ENCODE measurements at places on chromosomes 16 and 17.

DNA sequence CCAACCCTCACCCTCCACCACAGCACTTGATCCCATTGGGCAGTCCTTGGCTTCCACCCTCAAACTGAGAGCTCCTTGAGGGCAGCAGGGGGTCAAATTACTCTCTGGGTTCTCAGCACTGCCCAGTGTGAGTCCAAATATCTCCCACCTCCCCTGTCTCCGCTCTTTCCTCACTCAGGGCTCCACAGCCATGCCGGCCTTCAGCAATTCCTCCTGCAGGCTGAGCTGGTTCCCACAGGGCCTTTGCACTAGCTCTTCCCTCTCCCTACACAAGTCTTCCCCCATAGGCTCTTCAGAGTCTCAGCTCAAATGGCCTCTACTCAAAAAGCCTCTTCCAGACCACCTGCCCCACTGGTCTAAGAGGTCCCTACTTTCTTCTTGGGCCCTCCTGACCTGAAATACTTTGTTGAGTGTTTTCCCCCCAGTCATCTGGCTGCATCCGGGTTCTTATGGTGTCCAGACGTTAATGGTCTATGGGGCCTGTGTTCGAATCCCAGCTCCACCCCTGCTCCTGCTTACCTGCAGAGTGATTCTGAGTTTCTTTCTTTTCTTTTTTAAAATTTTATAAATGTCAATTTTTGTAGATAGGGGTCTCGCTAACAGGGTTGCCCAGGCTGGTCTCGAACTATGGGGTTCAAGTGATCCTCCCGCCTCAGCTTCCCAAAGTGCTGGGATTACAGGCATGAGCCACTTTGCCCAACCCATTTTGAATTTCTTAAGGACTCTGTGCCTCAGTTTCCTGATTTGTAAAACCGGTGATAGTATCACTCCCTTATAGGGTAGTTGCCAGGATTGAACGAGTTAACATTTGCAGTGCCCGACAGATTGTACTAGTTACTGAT, 973 bp upstream of the IL4R start:
- no peak for DNase-seq

DNA sequence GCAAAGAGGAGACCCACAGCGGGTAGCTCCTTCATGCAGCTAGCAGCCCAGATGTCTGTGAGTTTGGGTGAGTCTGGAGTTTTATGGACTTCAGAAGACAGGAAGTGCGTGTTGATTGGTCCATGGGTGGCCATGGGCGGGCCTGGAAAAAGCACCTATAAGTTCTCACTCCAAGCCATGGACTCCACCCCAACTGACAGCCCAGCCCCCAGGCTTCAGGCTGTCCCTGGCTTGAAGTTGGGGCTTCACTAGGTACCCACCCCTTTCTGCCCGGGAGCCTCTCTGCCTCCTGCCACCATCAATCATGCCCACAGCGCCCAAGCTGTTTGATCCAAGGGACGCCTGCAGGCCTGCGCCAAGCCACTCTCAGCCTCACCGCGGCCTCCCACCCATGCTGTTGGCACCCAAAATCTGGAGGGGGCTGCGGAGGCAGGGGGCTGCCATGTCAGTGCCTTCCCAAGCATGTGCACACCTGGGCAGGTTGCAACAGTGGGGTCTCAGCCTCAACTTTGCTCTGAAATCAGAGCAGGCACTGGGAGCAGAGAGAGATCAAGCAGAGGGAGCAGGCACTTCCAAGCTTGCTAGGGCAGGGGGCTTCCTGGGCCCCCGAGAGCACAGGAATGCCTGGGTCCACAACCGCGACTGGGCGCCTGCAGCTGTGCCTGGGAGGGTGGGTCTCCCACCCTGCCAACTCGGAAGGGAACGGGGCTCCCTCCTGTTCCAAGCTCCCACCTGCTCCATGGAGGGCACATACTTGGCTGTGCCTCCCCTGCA, 1503.7 kb downstream of the CDH11 start:
- DNase-seq: no peak

- no peak for DNase-seq
Observed at GRCh38 chr17:37750768-37751475, 6.1 kb upstream of the HNF1B start.

GRCh38 chr17:69339937-69340336, 13.0 kb upstream of the ABCA5 start:
- DNase-seq: no peak

- DNase-seq: no peak
Observed at GRCh38 chr17:4634976-4635375, 6.5 kb downstream of the ALOX15 start.

DNA sequence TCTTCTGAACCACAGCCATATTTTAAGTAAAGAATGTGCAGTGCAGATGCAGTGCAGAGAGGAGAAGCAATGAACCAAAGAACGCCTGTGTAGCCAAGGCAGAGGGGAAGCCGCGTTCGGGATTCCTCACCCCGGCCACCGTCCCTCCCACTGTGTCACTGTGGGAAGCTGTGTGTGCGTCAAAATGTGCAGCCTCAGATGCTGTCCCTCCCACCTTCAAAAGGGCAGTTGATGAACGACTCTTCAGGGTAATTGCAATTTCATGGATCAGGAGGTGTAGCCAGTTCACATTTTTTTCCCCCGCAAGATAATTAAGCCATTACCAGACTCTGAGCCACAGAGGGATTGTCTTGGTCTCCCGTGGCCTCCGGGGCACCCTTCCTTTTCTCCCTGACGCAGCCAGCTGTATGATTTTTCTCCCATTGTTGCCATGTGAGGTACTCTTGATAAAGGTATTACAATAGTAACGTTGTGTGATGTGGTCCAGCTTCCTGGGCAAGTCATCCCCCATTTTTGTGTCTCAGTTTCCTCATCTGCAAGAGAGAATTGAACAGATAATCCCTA, 190.0 kb downstream of the FOXL1 start:
- no peak for DNase-seq

GRCh38 chr17:57994436-57994835, 6.4 kb upstream of the VEZF1 start:
- no peak for DNase-seq

GRCh38 chr17:66837885-66838665, 3.2 kb downstream of the CACNG5 start:
- no peak for DNase-seq

GRCh38 chr17:80594431-80595269, 50.0 kb downstream of the RPTOR start:
- DNase-seq: no peak

DNA sequence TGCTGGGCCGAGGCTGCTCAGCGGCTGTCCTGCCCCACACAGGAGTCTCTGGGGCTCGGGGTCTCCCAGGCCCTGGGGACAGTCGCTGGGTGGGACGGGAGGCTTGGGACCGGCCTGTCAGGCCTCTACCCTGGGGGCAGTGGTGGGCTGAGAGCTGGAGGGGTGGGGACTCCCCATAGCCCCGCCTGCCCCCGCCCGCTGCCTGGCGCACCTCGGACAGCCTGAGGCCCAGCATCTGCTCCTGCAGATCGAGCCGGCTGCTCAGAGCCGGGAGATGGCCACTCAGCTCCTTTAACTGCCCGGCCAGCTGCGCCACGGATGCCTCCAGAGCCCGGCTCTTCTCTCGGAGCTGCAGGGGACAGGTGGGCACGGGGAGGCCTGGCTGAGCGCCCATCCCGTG, 6.7 kb downstream of the PERCC1 start:
- no peak for DNase-seq

- DNase-seq: no peak
Observed at GRCh38 chr16:14600164-14600563, 29.9 kb downstream of the PARN start.

GRCh38 chr17:12814718-12815117, 25.4 kb downstream of the ARHGAP44 start:
- DNase-seq: no peak

GRCh38 chr17:44595216-44595775, 38.0 kb downstream of the FZD2 start:
- DNase-seq: no peak

- DNase-seq: no peak
Observed at GRCh38 chr17:82632451-82632850, 15.8 kb downstream of the WDR45B start.

GRCh38 chr17:81473019-81473418, 39.6 kb downstream of the ACTG1 start:
- no peak for DNase-seq

DNA sequence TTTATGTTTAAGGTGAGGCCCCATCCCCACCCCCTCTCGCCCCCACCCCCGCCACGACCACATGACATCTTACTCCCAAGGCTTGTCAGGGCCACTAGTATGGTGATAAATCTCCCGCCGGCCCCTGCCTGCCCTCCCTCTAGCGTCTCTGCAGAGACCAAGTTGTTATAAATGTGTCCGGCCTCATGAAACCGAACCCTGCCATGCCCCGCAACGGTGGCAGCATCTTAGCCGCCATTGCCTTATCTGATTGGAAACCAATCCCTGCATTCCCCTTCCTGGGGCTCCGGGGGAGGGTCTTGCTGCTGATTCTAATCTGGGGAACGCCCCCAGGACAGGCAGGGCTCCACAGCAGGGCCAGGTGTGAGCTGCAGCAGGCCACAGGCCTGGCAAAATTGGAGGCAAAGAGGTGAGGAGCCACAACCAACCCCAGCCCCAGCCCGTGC, 352.4 kb downstream of the C16orf95 start:
- no peak for DNase-seq

GRCh38 chr17:78341559-78342448, 18.1 kb downstream of the SOCS3 start:
- no peak for DNase-seq

GRCh38 chr16:72997141-72997542, 50.8 kb downstream of the ZFHX3 start:
- DNase-seq: no peak

- no peak for DNase-seq
Observed at GRCh38 chr16:17324451-17324850, 146.3 kb downstream of the XYLT1 start.

GRCh38 chr17:28404007-28404406, 2.0 kb downstream of the SLC46A1 start:
- DNase-seq: no peak

DNA sequence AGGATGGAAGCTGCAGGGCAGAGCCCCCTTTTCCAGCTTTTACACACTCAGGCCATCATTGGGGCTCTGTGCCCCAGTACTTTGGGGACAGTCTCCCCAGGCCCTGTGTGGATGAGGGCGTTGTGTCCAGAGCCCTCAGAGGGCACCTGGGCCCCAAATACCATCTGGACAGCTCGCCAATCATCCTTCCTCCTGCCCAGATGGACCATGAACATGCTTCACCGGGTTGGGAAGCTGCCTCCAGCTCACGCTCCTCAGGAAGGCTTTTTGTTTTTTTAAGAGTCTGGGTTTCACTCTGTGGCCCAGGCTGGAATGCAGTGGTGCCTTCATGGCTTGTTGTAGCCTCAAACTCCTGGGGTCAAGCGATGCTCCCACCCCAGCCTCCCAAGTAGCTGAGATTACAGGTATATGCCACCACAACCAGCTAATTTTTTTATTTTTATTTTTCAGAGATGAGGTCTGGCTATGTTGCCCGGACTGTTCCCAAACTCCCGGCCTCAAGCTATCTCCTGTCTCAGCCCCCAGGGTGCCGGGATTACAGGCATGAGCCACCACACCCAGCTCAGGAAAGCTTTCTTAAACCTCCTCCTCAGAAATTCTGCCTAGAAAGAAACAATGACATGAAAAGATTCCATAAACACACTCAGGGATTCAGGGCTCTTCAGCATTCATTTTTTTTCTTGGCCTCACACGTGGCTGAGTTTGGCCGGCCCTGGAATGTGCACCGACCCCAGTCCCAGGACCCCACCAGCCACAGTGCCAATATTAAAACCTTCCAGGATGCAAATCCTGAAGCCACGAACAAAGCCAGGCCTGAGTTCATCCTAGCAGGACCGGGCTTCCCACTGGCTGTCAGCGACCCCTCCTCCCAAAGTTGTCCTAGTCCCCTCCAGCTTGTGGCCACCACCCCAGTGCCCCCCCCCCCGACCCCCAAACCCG, 27.4 kb upstream of the ZNF423 start:
- no peak for DNase-seq

DNA sequence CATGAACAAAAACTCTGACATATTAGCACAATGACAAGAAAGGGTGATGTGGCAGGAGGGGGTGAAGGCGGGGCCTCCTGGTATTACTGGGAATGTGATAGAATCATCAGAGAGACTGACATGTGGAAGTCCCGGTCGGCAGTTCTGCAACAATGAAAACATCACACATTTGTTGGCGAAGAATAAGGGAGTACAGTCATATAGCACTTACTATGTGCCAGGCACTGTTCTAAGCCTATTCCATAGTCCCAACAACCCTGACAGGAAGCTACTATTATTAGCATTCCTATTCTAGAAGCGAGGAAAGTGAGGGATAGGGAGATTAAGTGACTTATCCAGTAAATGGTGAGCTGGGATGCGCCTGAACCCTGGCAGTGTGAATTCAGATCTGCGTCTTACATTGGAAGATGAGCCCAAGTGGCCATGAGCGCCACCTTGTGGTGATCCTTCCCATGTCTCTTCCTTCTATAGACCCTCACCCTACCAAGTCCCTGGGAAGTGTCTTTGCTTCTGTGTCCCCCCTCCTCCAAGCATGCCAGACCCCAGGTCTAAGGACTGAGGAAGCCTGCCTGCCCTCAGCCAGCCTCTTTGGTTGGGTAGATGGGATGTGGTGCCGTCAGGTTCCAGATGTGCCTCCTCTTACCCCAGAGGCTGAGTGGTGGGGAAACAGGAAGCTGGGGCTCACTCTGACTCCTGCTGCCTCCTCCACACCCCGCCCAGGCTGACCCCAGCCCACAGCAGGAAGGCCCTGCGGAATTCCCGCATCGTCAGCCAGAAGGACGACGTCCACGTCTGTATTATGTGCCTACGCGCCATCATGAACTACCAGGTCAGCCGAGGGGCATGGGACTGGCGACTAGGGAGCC, 14.0 kb downstream of the FMNL1 start:
- DNase-seq: peak; percentile 66

GRCh38 chr17:36727052-36727451, 125.7 kb downstream of the MRM1 start:
- no peak for DNase-seq

- no peak for DNase-seq
Observed at GRCh38 chr17:35666967-35667532, 64.4 kb upstream of the RASL10B start.

DNA sequence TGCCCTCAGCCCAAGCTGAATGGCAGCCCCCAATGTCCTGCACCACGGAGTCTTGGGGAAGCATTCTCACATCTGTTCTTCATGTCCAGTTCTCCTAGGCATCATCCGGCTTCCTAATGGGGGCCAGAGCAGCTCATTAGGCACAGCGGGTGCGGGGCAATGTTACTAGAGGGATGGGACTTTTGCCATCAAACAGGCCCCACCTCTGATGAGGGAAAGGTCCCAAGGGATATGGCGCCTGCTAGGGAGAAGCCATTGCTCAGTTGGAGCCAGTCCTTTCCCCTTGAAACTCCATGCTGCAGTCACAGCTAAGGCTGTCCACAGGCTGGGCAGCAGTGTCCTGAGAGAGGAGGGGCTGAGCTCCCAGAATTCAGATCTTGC, 1.7 kb upstream of the DPH1 start:
- no peak for DNase-seq

DNA sequence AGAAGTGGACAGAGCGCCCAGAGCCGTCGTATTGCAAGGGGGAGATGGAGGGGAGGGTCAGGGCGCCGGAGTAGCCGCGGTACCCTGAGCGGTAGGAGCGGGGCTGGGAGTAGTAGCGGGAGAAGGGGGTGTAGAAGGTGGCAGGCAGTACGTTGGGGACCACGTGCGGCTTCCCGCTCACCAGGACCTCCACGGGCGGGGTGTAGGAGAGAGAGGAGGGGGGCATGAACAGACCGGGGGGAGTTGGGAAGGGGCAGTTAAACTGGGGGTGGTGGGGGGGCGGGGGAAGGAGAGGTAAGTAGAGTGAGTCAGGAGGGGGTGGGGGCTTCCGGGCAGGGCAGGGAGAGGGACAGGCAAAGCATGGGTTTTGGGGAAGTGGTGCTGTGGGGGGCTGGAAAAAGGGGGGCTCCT, 16.8 kb downstream of the ST6GALNAC2 start:
- DNase-seq: no peak

- DNase-seq: no peak
Observed at GRCh38 chr16:87206646-87207451, 110.3 kb downstream of the C16orf95 start.
